Mesothelial cell of epicardium (in vitro differentiated cells): ENCODE measurements at places on chromosomes 11 and 22. TPM values are rescaled to one million over a fixed set of nuclear protein-coding genes. Genes with fewer than 3 reads are reported as not detected.

Gene SELENOH
- total RNA-seq: 152 to 158 TPM (median 156 TPM) in 3 replicates

Gene OTOG
- total RNA-seq: 1.2 to 2.8 TPM (median 1.8 TPM) in 3 replicates

Gene ANGPTL5
- total RNA-seq: not detected in 3 replicates

Gene TEX12
- total RNA-seq: 0.36 to 0.65 TPM in 2 of 3 replicates, not detected in the other

Gene MRPL48
- 25.2 to 29.3 TPM (median 27.0 TPM) in 3 replicates for total RNA-seq

DNA sequence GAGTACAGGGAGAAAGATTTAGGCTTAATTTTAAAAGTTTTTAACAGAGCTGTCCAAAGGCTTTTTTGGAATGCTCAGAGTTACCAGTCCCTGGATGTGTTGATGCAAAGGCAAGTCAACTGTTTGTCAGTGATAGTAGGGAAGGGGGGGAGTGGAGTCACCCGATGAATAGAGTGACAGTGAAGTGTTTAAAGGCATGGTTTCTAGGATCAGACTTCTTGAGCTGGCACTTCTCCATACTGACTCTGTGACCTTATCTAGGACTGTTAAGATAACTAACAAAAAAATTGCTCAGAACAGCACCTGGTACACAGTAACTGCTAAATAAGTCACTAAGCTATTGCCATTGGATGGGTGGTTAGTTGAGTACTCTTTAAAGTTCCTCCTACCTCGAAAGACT lies 11.3 kb upstream of the RAG2 start:
- peaks cover 8% of the 10 kb centered on the region for H3K36me3 ChIP-seq
- H3K27me3 ChIP-seq: no peaks in the 10 kb centered on the region
- no peak overlapping the region for H3K4me3 ChIP-seq
- H3K4me1 ChIP-seq: peaks cover 11% of the 10 kb centered on the region

- H3K27ac ChIP-seq: no peak overlapping the region
- H3K27me3 ChIP-seq: peaks cover 38% of the 10 kb centered on the region
- no peak for DNase-seq
- H3K4me1 ChIP-seq: no peaks in the 10 kb centered on the region
- no peaks in the 10 kb centered on the region for H3K36me3 ChIP-seq
Measured at GRCh38 chr11:36822829-36823228, 224.8 kb upstream of the RAG2 start.

- no peaks in the 10 kb centered on the region for H3K27me3 ChIP-seq
- peaks cover 13% of the 10 kb centered on the region for H3K36me3 ChIP-seq
- no peak for DNase-seq
- peaks cover 69% of the 10 kb centered on the region for H3K4me1 ChIP-seq
Measured at GRCh38 chr11:102117472-102118113, 7.3 kb downstream of the YAP1 start.

- no peaks in the 10 kb centered on the region for H3K27me3 ChIP-seq
- no peak overlapping the region for H3K4me3 ChIP-seq
- H3K36me3 ChIP-seq: peaks cover 29% of the 10 kb centered on the region
- DNase-seq: no peak
Measured at GRCh38 chr11:87046824-87047223, 9.1 kb downstream of the TMEM135 start.

DNA sequence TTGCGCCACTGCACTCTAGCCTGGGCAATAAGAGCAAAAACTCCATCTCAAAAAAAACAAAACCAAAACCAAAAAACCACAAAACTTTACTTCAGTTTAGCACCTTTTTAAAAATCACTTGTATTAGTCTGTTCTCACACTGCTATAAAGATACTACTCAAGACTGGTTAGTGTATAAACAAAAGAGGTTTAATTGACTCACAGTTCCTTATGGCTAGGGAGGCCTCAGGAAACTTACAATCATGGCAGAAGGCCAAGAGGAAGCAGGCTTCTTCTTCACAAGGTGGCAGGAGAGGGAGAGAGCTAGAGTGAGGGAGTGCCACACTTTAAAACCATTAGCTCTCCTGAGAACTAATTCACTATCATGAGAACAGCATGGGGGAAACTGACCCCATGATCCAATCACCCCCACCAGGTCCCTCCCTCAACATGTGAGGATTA lies 261.3 kb downstream of the TMEM135 start:
- no peak overlapping the region for H3K27ac ChIP-seq
- no peaks in the 10 kb centered on the region for H3K27me3 ChIP-seq
- no peak for DNase-seq
- no peak overlapping the region for H3K4me3 ChIP-seq
- H3K36me3 ChIP-seq: no peaks in the 10 kb centered on the region

- no peaks in the 10 kb centered on the region for H3K27me3 ChIP-seq
- peaks cover 23% of the 10 kb centered on the region for H3K4me1 ChIP-seq
- H3K27ac ChIP-seq: peak overlapping the region; percentile 39
- DNase-seq: no peak
- H3K4me3 ChIP-seq: no peak overlapping the region
- H3K36me3 ChIP-seq: peaks cover 6% of the 10 kb centered on the region
Measured at GRCh38 chr22:37632174-37633088, 7.0 kb upstream of the SH3BP1 start.

- H3K27ac ChIP-seq: no peak overlapping the region
- no peaks in the 10 kb centered on the region for H3K36me3 ChIP-seq
- no peaks in the 10 kb centered on the region for H3K27me3 ChIP-seq
- peaks cover 50% of the 10 kb centered on the region for H3K4me1 ChIP-seq
Measured at GRCh38 chr11:119699227-119699626, 29.8 kb downstream of the NECTIN1 start.

DNA sequence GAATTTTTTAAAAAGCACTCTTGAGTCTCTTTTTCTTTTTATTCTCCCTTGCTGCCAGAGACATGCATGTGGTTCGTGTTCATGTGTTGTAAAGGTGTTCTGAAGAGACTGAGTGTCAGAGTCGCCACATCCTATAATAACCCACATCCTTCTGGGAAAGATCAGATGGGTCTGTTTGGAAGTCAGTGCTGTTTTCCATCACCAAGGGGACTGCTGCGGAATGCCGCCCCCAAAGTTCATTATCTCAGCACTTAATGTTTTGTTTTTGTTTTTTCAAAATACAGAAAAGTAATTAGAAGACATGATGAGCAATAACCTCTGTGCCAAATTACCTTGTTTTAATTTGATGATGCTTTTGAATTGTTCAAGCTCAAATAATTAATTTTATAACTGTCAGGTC lies 56.9 kb upstream of the EIF3M start:
- peaks cover 4% of the 10 kb centered on the region for H3K36me3 ChIP-seq
- peak overlapping the region; percentile 45 for H3K27ac ChIP-seq
- peaks cover 15% of the 10 kb centered on the region for H3K4me1 ChIP-seq
- H3K4me3 ChIP-seq: no peak overlapping the region

DNA sequence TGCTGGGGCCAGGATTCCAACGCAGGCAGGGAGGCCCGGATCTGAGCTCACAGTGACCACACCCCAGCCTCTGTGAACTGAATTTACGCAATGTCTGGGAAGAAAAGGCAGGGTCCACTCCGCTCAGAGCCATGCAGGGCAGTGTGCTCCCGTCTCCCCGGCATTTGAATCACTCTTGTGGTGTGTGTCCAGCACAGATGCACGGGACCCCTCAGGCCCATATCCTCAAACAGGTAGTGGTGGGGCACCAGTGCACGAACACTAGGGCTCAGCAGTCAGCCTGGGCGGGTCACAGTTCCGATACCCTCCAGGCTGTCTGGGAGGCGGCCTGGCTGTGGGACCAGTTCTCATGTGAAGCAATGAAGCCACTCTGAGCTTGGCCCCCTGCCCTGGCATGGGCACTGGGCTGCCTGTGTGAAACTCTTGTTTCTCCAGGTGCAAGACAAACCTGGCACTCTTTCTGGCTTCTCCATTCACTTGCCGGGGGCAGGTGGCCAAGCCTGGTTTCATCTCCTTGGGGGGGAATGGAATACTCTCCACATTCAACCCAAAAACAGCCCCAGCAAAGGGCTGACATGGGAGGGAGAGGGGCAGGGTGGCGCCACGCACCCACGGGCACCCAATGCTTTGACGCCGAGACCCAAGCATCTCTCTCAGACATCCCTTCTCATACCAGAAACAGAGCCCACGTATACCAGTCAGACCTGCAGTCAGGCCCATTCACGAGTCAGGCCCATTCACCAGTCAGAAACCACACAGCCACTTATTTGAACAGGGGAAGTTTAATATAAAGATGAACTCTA lies 14.3 kb downstream of the DHCR7 start:
- no peaks in the 10 kb centered on the region for H3K27me3 ChIP-seq
- peaks cover 2% of the 10 kb centered on the region for H3K4me1 ChIP-seq
- peaks cover 19% of the 10 kb centered on the region for H3K36me3 ChIP-seq
- DNase-seq: no peak
- H3K27ac ChIP-seq: no peak overlapping the region

DNA sequence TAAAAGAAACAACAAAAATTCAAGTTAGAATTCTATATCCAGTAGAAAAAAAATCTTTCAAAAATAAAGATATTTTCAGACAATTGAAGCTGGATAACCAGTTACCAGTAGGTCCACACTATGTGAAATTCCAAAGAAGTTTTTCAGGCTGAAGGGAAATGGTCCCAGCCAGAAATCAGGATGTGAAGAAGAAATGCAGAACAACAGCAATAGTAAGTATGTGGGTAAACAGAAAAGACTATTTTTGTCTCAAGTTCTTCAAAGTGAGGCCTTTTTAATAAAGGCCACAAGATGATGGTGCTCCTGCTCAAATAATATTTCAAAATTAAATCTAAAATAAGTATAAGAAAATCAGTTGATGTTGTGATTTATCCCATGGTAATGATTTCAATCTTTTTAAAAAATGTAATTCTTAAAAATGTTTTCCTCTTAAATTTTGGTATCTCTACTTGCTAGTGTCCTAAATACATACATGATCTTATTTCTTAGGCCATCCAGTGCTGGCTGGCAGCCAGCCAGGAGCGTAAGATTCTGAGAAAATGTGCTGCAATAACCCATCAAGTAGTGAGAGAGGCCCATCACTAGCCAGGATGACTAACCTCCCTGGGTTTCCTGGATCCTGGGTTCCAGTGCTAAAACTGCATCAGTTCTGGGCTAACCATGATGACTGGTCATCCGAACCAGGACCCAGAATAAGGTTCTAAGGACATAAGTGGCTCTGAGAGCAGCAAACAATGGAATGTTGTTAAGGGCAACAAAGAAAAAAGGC lies 15.6 kb upstream of the UCP3 start:
- no peak for DNase-seq
- no peaks in the 10 kb centered on the region for H3K4me1 ChIP-seq
- H3K4me3 ChIP-seq: no peak overlapping the region
- peaks cover 15% of the 10 kb centered on the region for H3K36me3 ChIP-seq
- H3K27me3 ChIP-seq: no peaks in the 10 kb centered on the region

GRCh38 chr11:113623114-113623513 lies 83.0 kb downstream of the TMPRSS5 start:
- H3K27ac ChIP-seq: no peak overlapping the region
- no peak for DNase-seq
- peaks cover 2% of the 10 kb centered on the region for H3K27me3 ChIP-seq

DNA sequence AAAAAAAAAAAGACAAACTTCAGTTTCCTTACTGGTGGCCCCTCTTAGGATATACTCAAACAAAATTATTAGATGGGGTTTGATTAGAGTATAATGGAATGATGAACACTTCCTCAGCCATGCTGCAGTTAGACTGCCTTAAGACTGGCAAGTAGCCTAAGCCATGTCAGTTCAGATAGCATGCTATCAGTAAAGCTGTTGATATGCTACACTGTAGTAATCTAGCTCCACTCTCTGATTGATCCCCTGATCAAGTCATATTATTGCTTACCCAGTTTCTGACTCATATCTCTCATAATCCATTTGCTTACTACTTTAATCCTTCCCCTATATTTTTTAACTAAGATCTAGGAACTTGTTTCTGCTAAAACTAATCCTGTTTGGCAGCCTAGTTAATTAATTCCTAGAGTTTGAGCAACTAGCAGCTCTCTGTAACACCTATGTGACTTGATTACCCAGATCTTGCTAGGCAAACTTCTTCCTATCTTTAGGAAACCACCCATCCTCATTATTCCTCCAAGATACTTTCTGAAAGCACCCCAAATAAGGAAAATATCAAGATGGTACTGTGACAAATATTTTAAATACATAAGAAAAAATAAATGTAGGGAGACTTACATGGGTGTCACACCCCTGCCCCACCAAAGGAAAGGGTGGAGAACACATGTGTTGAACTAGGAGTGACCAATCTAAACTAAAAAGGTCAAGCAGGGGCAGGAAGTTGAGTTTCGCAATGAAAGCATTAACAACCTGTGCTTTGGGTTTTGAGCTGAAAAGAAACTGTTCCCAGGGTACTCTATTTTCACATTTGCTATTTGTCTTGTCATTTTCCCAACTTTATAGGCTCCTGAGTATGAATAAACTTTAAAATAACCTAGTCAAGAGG lies 43.2 kb downstream of the PIK3C2A start:
- H3K4me1 ChIP-seq: peaks cover 9% of the 10 kb centered on the region
- H3K27ac ChIP-seq: no peak overlapping the region

DNA sequence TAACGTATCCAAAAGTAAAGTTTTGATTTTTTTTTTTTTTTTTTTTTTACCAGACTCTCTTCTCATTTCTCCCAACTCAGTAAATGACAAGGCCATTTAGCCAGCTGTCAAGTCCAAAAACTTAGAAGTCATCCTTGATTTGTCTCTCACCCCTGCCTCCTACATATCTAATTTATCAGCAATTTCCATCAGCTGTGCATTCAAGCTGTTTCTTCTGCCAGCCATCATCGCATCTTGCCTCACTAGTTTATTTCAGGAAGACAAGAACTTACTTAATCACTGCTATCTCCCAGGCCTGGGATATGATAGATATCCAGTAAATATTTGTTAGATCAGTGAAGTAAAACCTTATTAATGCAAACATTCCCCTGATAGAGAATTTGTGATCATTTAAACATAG lies 47.6 kb downstream of the SCGB1A1 start:
- no peak for DNase-seq
- H3K27me3 ChIP-seq: no peaks in the 10 kb centered on the region
- H3K36me3 ChIP-seq: no peaks in the 10 kb centered on the region

- DNase-seq: no peak
- H3K36me3 ChIP-seq: no peaks in the 10 kb centered on the region
- H3K27me3 ChIP-seq: no peaks in the 10 kb centered on the region
- no peak overlapping the region for H3K4me3 ChIP-seq
- peaks cover 81% of the 10 kb centered on the region for H3K4me1 ChIP-seq
- peak overlapping the region; percentile 32 for H3K27ac ChIP-seq
Measured at GRCh38 chr11:120065176-120065575, 72.7 kb downstream of the TRIM29 start.

- no peak overlapping the region for H3K27ac ChIP-seq
- H3K36me3 ChIP-seq: no peaks in the 10 kb centered on the region
- no peak for DNase-seq
- H3K4me3 ChIP-seq: no peak overlapping the region
- H3K27me3 ChIP-seq: peaks cover 59% of the 10 kb centered on the region
Measured at GRCh38 chr11:134405841-134406240, 6.2 kb downstream of the B3GAT1 start.

- H3K36me3 ChIP-seq: no peaks in the 10 kb centered on the region
- H3K27me3 ChIP-seq: no peaks in the 10 kb centered on the region
- no peak overlapping the region for H3K4me3 ChIP-seq
- H3K27ac ChIP-seq: peak overlapping the region; percentile 32
- DNase-seq: no peak
Measured at GRCh38 chr11:91243051-91243450, 981.6 kb upstream of the FAT3 start.
